Ovary (tissue), 10 donors: ENCODE measurements at places on chromosomes 13 and 19. TPM values are rescaled to one million over a fixed set of nuclear protein-coding genes. Genes with fewer than 3 reads are reported as not detected.

DNA sequence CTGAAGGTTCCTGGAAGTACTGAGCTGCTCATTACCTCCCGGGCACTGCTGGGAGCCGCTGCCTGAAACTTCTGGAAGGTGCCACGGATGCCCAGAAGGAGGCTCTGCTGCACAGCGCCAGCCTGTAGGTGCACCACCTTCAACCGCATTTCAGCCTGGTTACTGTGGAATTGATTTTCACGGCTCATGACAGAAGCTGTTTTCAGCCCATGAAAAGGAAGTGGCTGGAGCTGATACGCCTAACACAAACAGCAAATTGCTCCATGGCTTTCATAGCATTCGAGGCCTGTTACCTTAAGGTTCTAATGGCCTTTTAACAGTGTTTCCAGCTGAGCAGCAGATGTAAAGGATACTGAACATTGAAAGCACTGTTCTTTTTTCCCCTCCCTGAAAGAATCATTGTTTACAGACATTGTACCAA lies 22.0 kb downstream of the GPC6 start:
- DNase-seq = no peak

- no peak for DNase-seq
Measured at GRCh38 chr13:75804605-75805004, 168.5 kb downstream of the LMO7 start.

The DLEU7 gene
- total RNA-seq = not detected

DNA sequence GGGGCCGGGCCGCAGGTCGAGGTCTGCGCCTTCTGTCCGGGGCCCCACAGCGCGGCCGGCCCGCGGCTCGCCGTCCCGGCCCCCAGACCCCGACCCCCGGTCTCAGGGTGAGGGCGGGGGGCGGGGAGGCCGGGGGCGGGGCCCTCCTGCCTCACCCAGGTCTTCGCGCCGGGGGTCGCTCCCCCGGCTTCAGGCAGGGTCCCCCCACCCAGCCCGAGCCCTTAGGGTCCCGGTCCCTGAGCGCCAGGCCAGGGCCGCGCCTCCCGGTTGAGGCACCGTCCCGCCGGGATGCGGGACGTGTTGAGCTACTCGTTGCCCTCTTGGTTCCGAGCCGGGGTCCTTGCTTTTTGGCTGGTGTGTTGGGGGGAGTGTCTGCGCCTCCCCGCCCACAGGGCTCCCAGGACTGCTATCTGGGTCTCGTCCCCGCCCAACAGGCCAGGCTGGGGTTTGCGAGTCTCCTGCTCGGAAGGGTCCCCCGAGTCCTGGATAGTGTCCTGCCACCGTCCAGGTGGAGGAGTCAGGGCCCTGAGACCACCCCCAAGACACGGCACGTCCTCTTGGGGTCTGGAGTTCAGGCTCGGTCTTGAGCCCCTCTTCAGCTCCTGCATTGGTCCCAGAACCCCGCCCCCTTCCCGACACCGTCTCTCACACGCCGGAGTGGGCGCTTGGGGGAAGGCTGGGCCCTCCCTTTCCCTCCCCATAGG lies 452 bp downstream of the PIAS4 start:
- DNase-seq = peak; percentile 53

The KLK4 gene
- total RNA-seq = not detected

GRCh38 chr13:109870274-109870673 lies 83.9 kb upstream of the IRS2 start:
- no peak for DNase-seq

- DNase-seq = no peak
Measured at GRCh38 chr13:28379371-28380083, 115.4 kb downstream of the FLT1 start.

DNA sequence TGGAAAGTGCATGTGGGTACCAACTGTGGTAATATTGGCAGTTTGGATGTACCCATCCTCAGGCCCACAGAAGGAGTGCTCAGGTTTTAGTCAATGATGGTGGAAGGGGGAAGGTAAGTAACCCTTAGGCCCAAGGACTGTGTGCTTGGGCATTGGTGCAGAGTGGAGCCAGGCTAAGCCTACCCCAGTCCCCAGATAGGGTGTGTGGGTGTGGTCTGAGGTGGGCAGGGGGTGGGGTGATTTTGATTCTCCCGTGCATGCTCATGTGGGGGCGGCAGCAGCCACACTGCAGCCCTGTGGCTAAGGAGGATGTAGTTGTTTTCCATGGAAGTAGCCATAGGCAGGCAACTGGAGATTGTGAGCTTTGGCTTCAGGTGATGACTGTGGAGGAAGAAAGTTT lies 2197.3 kb downstream of the PCDH9 start:
- no peak for DNase-seq

The KIR3DL2 gene
- total RNA-seq = not detected

- DNase-seq = no peak
Measured at GRCh38 chr13:80437231-80437630, 96.3 kb upstream of the SPRY2 start.

GRCh38 chr19:53102206-53102755 lies 941 bp downstream of the ZNF160 start:
- DNase-seq = no peak

DNA sequence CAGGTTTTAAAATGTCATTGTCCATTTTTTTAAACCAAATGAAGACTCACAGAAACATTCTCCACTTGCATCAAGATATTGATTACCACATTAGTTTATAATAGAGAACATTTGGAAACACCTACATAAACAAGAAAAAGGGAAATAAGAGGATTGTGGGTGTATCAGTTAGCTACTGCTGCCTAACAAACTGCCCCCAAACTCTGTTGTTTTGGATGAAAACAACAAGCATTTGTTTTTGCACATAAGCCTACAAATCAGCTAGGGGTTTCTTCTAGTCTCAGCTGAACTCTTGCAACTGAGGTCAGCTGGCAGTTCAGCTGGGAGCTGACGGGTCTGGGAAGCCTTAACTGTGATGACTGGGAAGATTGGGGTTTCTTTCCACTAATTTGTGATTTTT lies 464.4 kb downstream of the COG6 start:
- no peak for DNase-seq

DNA sequence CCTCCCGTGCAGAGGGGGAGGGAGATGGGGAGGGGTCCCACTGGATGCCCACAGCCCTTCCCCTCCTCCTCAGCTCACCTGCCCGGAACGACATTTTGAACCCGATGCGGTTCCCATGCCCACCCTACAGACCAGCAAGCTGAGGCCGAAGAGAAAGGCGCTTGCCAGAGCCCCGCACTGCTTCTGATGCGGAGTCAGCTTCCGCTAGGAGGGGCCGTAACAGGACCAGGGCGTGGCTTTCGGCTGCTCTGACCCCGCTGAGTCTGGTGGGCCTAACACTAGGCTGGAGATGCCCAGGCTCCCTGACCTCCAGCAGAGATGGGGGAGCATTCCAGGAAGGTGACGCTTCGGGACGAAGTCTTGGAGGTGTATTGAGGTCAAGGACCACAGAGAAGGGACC lies 6.7 kb downstream of the ONECUT3 start:
- no peak for DNase-seq

GRCh38 chr13:40974460-40975407 lies 44.4 kb downstream of the ELF1 start:
- no peak for DNase-seq

DNA sequence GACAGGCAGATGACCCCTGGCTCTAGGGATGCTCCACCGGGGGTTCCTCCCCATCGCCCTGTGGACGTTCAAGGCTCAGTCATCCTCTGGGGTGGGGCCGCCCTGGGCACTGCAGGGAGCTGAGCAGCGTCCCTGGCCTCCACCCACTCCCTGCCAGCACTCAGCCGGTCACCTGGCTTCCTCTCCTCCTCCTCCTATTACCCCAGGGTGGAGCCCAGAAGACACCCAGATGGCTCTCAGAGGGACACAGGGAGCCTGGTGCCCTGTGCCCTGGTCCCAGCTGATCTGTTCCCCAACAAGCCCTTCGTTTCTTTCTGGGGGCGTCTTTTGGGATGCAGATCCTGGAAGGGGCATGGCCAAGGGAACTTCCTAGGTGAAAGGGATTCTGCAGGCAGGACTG lies 3.7 kb upstream of the MKNK2 start:
- DNase-seq = no peak

The MAP4K1 gene
- total RNA-seq = 6.1 TPM

DNA sequence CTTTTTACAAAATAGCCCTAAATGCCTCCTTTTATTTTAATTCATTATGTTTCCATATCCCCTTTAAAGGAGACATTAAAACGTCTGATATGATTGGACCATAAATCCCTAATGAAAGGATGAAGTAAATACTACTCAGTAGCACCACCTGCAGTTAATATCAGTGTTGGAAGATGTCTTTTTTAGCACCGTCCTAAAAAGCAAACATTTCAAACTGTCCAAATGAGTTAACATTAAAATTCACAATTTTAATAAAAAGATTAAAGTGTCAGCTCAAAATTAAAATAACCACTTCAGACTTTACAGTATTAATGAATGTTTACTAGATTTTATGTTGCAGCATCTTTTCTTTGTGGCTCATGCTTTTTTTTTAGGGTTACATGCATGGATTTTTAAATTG lies 12.3 kb downstream of the ZNF507 start:
- no peak for DNase-seq

GRCh38 chr19:13428352-13428751 lies 77.9 kb downstream of the CACNA1A start:
- DNase-seq = no peak

DNA sequence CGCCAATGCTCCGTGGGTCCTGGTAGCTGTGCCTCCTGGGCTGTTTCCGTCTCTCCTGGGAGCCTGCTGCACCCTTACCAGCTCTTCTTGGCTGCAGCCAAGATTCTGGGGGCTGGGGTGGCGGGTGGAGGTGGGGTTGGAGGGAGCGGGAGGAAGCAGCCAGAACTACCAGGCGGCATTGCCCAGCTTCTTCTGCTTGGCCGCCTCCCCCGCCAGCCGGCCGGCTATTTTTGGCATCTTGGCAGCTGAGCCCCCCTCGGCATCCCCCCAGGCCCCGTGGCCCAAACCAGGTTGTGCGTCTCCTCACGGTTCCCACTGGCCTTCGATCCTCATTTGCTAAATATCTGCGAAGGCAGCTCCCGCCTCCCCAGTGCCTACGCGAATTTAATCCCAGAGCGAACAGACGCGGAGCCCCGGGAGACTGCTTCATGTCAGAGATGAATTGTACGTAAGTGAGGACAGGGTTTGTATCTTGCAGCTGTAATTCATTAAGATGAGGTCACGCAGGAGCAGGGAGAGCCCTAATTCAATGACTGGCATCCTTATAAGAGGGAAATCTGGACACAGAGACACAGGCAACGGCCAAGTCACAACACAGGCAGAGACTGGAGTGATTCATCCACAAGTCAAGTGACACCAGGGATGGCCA lies 12.8 kb upstream of the PEAK3 start:
- no peak for DNase-seq

GRCh38 chr13:59444210-59444857 lies 719.4 kb downstream of the DIAPH3 start:
- DNase-seq = no peak

DNA sequence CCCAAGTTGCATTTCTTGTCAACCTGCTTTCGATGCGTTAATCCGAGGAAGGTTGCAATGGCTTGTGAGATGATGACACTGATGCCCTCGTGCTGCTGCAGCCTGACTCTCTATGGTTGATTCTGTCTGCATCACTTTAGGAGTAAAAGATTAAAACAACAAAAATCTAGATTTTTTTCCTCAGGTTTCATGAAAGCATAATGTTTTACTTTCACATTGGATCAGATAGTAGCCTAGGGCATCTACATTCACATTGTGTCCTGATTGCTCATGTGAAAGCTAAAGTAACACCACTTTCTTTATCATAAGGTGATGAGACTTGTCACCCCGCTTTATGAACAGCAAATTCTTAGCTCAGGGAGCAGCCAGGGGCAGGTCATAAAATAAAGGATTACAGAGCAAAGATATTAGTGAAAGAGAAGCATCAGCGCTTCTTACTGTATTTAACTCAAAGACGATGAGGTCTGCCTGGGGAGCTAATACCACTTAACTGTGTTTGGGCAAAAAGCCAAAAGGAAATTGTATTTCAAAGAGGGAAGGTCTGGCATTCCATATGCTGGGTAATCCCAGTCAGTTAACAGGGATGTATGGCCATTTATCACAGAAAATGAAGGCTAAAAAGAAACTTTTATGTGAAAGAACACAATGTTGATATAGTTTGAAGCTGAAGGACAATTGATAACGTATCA lies 270.5 kb downstream of the GPC6 start:
- DNase-seq = no peak

- no peak for DNase-seq
Measured at GRCh38 chr13:101453784-101454201, 1.3 kb downstream of the ITGBL1 start.

The PCDH20 gene
- under 0.01 TPM for total RNA-seq

DNA sequence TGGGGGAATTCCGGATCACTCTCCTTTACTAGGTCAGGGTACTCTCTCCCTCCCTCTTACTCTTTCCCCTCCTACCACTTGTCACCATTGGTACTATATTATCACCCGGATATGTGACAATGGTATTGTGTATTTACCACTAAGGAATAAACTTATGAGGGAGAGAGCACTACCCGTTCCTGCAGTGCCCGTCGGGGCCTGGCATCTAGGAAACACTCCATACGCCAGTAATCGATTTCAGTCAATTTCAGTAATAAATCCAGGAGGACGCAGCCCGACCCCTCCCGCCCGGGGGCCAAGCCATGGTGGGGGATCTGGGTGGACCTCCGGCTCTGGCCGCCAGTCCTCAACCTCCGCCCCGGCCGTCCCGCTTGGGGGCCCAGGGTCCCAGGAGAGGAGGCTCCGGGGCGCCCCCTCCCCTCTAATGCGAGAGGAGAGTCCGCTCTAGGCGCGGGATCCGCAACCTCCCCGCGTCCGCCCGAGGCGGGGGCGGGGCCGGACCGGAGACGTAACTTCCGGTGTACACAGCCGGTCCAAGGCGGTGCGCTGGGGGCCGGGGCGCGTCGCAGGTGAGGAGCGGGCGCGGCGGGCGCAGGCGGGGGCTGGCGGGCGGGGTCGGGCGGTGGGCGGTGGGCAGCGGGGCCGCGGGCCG lies at the start of gene GARRE1:
GARRE1 (plus strand) TSS at position 509 of the 652 bp plus-strand sequence. CDS start 45,920 bp downstream, outside the sequence.
- DNase-seq = peak; percentile 87

DNA sequence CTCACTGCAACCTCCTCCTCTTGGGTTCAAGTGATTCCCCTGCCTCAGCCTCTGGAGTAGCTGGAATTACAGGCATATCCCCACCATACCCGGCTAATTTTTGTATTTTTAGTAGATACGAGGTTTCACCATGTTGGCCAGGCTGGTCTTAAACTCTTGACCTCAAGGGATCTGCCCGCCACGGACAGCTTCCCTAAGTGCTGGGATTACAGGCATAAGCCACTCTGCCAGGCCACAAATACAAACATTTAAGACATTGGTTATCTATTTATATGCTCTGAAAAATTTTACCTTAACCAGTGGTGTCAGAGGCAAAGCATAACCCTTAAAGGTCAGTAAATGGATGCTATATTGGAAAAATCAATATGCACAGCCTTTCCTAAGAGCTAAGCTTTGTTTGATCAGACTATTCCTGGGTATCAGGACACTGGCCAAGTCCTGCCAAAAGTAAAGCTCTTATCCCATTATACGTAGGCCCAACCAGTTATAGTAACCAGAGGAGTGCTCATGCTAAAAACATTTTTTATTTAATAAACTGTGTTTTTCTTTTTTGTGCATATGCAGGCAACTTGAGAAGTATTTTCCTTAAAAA lies 56.4 kb upstream of the STARD13 start:
- DNase-seq = no peak

DNA sequence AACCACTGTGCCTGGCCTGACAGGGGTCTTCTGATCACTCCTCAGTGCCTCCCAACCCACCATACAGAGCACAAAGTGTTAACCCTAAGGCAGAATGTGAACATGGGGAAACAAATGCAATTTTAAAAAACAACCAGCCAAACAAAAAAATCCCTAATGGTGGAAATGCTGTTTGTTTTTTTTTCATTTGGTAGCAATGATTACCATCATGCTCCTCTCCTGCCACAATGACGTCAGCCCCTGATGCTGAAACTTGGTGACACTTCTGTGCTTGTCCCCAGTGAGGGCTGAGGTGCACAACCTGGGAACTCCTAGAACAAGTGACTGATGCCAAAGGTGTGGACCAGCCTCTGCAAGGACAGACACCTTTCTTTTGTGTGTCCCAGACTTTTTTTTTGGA lies 4.0 kb upstream of the TSPAN16 start:
- DNase-seq = no peak
